ENCODE measurements at places on chromosomes 16 and 17. TPM values are rescaled to one million over a fixed set of nuclear protein-coding genes. Genes with fewer than 3 reads are reported as not detected.
A peak's percentile ranks its signal among the peaks of the same experiment; 100 is the strongest.

CNTD1 gene
- total RNA-seq: not detected

MARVELD3 gene
- 0.32 TPM for total RNA-seq

DBF4B gene
- total RNA-seq: 1.4 TPM

- H3K4me1 ChIP-seq: peaks cover 39% of the 10 kb centered on the region
- H3K27ac ChIP-seq: peak overlapping the region; percentile 64
- no peak for DNase-seq
- H3K27me3 ChIP-seq: no peaks in the 10 kb centered on the region
- H3K36me3 ChIP-seq: no peaks in the 10 kb centered on the region
Observed at GRCh38 chr17:38893113-38893512, 23.3 kb downstream of the LASP1 start.

DNA sequence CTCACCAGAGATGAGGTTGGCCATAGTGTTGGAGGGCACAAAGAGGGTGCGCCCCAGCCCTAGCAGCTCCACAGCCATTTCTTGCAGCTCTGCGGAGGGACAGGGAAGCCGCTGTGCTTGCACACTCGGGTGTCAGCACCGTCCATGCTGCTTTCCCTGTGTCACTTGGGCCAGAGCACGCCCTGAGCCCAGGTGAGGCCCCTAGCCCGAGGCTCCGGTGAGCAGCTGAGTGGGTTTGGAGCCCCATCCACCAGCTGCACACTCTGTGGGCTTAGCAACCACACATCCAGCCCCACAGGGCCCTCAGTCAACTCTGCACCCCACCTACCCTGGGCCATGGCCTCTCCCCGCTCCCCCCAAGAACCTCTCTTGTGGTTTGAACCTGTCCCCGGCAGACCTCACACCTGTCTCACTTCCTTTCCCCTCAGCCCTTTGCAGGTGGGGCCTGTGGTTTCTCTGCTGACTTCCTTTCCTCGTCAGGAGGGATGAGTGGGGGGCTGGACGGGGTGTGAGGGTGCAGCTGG, 20.7 kb downstream of the TMEM235 start:
- H3K27me3 ChIP-seq: no peaks in the 10 kb centered on the region
- DNase-seq: no peak
- H3K4me3 ChIP-seq: no peak overlapping the region
- peaks cover 5% of the 10 kb centered on the region for H3K4me1 ChIP-seq

DNA sequence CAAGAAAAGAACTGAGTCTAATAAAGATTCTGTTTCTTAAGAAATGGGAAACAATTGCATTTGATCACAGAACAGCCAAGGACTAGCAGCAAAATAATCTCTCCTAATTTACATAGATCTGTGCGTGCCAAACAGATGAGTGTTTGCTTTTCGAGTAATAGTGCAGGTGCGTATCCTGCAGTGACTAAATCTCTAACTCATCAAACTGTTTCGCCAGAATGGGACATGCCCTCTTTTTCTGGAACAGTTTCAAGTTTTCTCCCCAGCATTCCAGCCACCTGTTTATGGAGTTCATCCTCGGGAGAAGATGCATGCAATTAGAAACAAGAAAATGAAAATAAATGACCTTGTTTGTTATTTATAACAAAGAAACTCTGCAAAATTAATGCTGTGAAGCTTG, 5.7 kb upstream of the TOX3 start:
- peaks cover 4% of the 10 kb centered on the region for H3K27me3 ChIP-seq
- H3K27ac ChIP-seq: no peak overlapping the region
- no peaks in the 10 kb centered on the region for H3K36me3 ChIP-seq

Data from gastrocnemius medialis (tissue), 4 donors.